Fibroblast of mammary gland (primary cell): ENCODE measurements at places on chromosomes 13 and 19.
A peak's percentile ranks its signal among the peaks of the same experiment; 100 is the strongest.

GRCh38 chr13:24511019-24511815, 1.4 kb downstream of the PARP4 start:
- peak; percentile 86 for DNase-seq

DNA sequence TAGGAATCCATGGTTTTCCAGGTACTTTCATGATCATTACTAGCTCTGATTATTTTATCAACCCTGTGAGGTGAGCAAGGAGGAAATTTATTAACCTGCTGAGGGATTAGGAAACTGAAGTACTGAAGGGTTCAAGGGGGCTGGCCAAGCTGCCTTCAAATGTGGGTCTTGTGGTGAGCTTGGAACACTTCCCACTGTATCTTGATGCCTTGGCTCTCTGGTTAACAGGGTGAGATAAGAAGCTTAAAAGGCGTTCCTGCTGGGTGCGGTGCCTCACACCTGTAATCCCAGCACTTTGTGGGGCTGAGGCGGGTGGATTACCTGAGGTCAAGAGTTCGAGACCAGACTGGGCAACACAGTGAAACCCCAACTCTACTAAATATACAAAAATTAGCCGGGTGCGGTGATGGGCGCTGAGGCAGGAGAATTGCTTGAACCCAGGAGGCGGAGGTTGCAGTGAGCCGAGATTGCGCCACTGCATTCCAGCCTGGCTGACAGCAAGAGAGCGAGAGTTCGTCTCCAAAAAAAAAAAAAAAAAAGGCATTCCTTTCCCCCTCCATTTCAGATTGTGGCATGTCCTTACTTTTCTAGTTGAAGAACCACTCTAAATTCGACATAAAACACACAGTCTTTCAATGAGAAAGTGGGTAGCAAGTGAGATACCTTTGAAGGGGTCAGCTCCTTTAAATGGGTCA, 70.2 kb downstream of the KLF2 start:
- DNase-seq, result no peak

GRCh38 chr13:95356916-95357315, 55.7 kb upstream of the ABCC4 start:
- no peak for DNase-seq

DNA sequence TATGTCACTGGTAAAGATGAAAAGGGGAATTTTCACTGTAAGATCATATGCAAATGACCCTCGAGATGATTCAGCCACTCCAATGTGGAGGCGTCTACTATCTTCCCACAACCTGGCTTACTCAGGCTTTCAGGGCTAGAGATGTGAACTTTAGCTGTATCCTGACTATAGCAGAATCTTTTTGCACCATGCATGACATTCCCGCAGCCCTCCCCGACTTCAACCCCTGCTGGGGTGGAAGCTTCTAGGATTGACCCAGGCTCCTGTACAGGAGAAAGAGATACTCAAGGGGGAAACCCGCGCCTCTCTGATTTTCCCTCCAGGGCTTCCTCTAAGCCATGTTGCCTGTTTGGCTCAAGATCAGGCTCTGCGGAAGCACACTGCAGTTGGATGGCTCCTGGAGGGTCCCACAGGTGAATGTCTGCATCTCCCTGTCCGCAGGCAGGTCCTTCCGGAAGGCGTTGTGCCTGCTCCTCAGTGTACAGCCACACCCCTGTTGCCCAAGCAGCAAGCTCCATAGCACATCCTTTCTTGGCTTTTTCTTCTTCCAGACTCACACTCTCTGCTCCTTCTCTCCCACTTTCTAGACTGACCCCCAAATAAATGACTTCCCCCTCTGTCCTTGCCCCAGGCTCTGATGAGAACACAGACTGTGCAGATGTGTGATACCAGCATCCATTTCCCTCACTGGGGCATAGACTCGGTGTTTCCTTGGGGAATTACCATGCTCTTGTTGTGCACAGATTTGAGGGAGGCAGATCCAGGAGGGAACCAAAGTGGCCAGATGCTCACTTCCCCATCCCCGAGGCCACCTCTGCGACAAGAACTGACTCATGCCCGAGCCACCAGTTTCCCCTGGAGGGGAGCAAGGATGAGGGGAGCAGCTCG, 29.1 kb upstream of the POP4 start:
- DNase-seq, result peak; percentile 44

- peak; percentile 96 for DNase-seq
Observed at GRCh38 chr19:2602391-2603181, 99.9 kb downstream of the GNG7 start.

DNA sequence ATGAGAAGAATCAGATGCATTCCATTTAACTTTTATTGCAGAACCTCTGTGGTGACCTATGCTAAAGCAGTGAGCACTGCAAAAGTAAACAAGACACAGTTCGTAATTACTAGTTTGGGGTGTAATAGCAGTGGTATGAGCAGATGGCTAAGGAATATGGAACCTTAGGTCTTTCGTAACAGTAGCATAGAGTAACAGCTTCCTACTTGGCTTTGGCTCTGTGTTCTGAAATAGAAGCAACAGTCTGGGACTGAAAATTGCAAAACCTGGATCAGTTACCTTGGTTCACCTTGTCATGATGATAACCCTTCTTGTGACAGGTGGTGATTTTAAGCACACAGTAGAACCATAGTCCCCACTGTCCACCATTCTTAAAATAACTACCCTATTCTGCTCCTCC, 303.4 kb downstream of the GPC6 start:
- DNase-seq, result peak; percentile 39

DNA sequence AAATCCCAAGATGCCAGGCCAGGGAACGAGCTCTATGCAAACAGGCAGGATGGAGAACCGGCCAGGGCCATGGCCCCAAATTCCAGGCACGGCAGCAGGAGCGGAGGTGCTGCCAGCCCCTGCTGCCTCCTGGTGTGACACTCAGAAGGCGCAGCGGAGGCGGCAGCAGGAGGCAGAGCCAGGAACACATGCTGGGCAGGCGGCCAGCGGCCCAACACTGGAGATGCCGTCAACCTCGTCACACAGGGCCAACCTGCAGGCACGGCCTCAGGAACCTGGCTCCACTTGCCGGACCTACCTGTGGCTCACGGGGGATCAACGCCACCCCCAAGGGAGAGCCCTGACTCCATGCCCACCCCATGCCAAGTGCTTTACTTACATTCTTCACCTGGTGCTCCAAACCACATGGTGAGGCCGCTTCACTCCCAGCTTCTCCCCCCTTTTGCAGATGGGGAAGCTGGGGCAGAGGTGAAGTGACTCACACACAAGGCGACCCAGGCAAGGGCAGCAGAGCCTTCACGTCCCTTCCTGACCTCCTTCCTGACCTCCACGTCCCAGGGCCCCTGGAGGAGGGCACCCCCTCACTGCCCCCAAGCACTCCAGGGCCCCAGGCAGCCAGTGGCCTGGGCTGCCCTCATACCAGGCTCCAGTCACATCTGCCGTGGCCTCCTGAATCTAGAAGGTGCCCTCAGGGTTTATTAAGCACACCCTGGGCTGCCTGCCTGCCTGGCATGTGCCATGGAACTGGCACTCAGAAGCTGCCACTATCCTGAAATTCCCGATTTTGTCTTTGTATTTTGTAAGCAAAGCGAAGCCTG, 43.5 kb downstream of the GGACT start:
- DNase-seq, result no peak

DNA sequence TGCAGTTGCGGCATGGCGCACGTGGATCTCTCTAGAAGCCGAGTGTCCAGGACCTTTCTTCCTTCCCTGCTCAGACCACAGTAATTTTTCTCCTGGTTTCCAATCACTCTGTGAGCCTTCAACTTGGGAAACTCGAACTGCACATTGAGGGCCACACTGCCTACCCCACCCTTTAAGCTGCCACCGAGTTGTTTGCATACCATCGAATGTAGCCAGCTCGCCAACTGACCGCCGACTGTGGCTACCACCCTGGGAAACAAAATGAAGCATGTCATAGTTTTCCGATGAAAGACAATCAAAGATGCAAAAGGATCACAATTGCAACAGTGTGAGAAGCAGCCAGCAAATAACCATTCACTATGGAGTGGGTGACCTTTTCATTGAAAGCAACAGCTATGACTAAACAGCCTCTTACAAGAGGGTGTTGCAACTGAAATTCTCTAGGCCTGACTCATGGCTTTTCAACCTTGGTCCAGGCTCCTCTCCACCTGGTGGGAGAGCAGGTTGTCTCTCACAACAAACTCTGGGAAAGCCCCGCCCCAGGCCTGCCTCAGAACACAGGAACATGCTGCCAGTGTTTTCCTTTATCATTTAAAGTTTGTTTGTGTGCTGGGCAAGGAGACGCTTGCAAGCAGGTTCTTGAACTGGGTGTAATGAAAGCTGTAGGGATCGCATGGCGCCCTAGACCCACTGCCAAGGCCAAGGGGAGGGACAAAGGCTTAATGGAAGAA, 141.7 kb upstream of the SERP2 start:
- DNase-seq, result peak; percentile 97
